ENCODE measurements at places on chromosomes 16 and 17. TPM values are rescaled to one million over a fixed set of nuclear protein-coding genes. Genes with fewer than 3 reads are reported as not detected.

- no peak for DNase-seq
Measured at GRCh38 chr17:62581764-62582163, 45.7 kb upstream of the MRC2 start.

- no peak for DNase-seq
Measured at GRCh38 chr17:73691321-73691766, 47.1 kb upstream of the SDK2 start.

DNA sequence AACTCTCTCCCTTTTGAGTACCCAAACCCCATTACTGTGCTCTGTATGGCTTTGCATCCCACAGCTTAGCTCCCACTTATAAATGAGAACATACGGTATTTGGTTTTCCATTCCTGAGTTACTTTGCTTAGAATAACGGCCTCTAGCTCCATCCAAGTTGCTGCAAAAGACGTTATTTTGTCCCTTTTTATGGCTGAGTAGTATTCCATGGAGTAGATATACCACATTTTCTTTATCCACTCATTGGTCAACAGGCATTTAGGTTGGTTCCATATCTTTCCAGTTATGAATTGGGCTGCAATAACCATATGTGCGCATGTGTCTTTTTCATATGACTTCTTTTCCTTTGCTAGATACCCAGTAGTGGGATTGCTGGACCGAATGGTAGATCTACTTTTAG lies 19.9 kb upstream of the SYT17 start:
- DNase-seq, result no peak

The CWC25 gene
- total RNA-seq, result 11.4 TPM

The SMIM36 gene
- not detected for total RNA-seq
